Retina (tissue), 1 donor: ENCODE measurements at places on chromosomes 6 and 20.

GRCh38 chr20:51131811-51132210, 108.9 kb upstream of the KCNG1 start:
- no peak for DNase-seq

DNA sequence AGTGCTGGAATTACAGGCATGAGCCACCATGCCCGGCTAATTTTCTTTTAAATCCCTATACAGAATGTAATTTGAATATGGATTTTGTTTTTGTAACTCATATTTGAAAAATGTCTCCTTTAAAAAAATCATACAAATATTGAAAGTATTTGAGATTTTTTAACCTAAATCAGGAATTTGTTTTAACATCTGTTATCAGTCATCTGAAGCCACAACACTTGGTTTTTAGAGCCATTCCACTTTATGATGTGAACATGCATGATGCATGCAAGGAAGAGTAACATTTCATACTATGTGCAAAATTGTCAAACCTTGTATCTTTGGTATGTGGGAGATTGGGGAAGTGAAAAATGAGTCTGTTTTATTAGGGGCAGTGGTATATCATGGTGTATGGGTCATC, 124.5 kb upstream of the AHI1 start:
- DNase-seq, result no peak

- no peak for DNase-seq
Observed at GRCh38 chr6:7190791-7191190, 83.0 kb downstream of the RREB1 start.

DNA sequence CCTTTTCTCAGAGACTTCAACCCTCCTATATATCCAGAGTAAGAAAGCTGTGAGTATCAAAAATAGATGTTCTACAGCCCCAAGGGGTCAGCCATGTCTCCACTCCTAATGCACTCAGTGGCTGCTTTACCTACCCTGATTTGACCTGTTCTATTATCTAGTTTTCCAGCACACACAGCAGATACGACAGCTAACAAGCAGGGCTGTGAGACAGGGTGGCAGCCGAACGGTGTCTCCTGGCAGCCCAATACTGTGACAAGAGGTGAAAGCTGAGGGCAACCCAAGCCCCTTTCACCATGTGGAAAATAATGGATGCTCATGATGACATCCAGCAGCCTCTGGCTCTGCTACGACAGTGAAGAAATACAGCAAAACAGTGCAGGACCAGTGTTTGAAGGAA, 67.9 kb downstream of the KIF13A start:
- DNase-seq, result no peak

DNA sequence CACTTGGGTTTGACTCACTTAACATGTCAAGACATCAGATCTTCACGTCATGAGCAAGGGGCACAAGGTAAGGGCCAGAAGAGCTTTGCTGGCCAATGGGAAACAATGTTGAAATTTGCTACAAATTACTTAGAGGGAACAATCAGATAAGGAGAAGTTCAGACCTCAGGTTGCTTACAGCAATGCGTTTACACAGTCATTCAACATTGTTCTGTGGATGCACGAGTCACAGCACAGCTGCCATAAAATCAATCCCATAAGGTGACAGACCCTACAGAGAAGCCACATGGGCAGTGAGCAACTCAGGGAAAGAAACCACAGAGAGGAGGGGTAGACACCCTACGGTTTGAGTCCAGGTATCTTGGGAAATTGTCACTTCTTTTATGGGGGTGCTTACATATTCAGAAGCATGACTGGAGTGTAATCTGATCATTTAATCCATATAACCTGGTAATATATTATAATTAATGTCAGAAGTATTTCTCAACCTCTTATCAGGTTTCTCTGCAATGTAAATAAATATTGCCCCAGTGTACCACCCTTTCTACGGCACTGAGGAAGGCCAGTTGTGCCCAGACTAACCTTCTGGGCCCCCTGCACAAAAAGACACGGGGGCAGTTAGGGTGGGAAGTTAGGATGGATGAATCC, 2.3 kb upstream of the SLC22A2 start:
- no peak for DNase-seq

DNA sequence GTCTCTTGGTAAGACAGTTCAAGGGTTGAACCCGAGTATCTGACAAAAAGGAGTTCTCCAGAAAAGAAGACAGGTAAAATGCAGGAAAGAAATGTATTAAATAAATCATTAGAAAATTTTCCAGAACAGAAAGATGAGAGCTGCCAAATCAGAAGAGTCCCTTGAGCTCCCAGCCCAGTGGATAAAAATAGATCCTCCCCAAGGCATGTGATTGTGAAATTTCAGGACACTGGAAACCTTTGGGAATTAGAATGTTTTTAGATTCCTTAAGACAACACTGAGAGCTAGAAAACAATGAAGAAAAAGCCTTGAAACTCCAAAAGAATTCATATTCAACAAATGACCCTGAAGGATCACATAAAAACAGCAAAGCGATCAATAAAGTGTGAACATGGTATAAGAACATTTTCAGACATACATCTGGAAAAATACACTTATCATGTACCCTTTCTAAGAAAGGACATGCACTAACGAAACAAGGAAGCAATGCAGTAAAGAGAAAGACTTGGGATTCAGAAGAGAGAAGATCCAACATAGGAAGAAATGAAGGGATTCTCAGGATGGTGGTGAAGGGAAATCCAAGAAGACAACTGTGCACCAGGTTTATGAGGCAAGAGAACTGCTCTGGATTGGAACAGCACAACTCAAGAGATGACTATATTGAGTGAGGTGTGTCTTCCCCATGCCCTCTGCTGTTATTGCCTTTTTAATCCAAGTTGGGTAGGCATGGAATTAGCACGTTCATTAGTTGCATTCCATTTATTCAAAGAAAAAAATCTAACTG, 390.4 kb downstream of the SYNE1 start:
- no peak for DNase-seq

GRCh38 chr6:128149796-128150195, 248.9 kb upstream of the THEMIS start:
- no peak for DNase-seq

DNA sequence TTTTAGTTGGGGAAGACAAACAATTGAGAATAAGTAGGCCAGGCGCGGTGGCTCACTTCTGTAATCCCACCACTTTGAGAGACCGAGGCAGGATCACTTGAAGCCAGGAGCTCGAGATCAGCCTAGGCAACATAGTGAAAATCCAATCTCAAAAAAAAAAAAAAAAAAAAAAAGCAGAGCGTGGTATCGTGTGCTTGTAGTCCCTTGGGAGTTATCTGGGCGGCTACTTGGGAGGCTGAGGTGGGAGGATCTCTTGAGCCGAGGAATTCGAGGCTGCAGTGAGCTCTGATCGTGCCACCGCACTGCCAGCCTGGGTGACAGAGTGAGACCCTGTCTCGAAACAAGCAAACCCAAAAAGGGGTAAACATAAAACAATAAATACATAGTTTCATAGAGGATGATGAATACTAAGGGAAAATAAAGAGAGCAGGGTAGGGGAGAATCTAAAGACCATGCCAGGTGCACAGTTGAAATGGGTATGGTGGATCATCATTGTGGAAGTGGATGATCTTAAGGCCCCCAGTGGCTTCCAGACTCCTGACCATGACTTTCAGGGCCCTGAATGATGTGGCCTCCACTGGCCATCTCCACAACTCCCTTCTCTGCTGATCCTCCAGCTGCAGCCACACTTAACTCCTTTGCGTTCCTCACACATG, 947 bp downstream of the POFUT1 start:
- no peak for DNase-seq

DNA sequence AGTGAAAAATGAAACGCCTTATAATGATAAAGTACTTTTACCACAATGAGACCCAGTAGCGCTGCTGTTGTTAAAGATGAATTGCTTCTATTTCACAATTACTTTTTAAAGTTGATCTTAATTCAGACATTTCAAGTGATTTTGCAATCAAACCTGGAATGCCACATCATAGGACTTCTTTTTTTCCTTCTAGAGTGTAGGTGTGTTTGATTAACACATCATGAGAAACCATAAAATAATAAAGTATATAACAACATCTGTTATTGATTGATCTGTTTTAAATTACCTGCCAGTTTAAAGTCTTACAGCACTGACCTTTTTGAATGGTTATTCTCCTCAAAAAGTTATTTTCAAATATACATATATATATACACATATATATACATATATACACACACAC, 38.6 kb downstream of the HEBP2 start:
- DNase-seq, result no peak

DNA sequence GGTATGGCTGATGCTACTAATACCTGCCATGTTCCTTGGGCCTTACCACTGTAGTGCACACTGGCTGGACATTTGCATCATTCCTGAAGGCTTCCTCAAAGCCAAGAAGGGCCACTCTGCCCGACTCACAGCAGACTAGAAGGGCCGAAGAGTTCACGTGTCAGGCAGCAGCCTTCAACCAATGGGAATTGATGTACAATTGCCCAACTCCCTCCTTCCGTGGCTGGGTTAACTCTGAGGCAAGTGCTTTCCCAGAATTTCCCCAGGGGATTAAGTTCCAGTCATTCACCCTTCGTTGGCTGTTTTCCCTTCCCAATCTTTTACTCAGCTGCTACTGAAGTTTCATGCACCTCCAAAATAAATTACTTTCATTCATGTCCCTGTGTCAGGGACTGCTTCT, 29.8 kb downstream of the PSMB9 start:
- DNase-seq, result no peak

DNA sequence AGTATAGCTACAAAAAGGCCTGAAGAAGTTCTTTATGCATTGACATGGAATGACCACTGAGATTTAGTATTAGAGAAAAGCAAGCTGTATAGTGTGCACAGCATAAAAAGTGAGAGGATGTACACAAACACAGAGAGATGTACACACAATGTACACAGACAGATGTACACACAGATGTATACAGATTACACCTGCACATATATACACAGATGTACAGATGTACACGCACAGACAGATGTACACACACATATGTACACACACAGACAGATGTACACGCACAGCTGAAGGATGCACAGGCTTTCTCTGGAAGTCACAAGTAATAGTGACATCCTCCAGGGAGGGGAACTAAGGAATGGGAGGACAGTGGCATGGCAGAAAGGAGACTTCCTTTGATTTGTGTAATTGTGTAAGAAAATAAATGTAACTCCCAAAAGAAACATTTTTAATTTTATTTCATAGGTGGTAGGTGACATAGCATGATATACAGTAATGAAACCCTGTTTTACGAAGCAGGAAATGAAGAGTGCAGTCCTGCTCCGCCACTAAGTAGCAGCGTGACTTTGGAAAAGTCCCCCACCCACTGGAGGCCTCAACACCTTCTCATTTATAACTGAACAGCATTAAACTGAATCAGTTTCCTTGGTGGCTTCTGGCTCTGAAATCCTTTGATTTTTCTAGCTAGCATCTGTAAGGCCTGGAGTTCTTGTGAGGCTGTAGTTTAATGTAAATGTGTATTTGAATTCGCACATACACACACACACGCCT, 14.1 kb downstream of the NFATC2 start:
- DNase-seq, result no peak

DNA sequence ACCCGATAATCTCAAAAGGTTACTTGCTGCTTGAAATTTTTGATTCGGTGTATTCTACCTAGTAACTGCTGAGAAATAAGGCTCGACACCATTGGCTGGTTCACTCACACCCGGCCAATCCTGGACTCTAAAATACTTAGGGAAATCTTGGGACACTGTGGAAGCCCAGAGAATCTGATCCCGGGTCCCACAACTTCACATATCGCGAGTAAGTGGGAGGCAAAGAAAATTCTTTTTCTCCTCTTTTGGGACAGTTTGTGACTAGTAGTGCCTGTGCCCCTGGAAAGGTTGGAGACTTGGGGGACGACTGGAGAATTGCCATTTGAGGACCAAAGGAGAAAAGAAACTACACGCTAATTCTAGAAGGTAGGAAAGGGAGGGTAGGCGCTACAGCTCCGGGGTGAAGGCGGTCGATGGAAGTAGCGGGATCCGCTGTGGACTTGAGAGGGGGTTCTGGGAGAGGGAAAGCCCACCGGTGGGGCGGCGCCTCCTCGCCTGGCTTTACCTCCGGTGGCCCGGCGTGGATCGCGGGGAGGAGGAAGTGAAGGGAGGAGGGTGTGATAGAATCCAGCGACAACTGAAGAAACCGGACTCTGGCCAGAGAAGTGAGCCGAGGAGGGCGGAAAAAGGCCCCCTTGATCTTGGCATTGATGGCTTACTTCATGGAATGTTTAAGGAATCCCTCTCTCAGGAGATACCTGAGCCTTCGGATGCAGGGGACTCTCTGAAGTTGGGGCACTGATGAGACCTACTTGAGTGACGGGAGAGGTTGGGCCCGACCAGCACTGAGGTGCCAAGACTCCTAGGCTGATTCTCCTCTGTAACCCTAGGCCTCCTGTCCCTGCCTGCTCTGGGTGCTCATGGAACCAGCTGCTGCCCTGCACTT, 18.8 kb upstream of the BTN3A3 start:
- peak; percentile 85 for DNase-seq

DNA sequence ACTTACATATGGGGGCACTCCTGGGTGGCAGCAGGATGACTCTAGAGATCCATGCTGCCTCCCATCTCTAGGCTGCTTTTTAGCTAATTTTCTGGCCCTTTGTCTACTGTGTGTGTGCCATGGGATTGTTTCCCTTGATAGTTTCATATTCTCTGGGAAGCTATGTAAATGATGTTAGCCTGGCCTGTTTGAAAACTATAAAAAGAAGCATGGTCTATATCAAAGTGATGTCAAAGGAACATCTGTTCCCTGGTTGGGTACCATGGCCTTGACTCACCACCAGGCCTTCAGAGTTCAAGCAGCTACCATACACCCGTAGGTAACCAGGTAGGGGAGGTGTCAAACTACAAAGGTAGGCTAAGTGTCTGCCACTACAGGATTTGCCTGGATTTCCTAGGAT, 310.4 kb downstream of the FRK start:
- no peak for DNase-seq

GRCh38 chr6:10763006-10763405, 15.4 kb downstream of the TMEM14B start:
- DNase-seq, result no peak

DNA sequence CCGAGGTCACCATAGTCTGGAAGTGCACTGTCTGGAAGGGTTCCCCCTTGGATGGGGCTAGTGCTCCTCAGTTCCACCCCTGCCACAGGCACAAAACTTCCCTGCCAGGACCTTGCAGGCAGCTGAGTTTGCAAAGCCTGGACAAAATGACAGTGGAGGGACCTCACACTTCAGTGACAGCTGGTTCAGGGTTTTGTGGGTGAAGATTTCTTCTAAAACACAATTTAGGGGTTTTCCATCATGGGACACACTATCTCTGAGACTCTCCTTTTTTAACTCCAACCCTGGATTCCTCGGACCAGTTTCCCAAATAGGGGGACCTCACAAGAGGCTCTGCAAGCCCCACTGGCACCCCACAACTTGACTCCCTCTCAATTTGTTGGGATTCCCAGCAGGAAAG, 33.6 kb upstream of the PREX1 start:
- no peak for DNase-seq

- DNase-seq, result no peak
Observed at GRCh38 chr6:39465539-39465938, 143.0 kb upstream of the KCNK16 start.
